ENCODE measurements at places on chromosomes 5 and 9.

DNA sequence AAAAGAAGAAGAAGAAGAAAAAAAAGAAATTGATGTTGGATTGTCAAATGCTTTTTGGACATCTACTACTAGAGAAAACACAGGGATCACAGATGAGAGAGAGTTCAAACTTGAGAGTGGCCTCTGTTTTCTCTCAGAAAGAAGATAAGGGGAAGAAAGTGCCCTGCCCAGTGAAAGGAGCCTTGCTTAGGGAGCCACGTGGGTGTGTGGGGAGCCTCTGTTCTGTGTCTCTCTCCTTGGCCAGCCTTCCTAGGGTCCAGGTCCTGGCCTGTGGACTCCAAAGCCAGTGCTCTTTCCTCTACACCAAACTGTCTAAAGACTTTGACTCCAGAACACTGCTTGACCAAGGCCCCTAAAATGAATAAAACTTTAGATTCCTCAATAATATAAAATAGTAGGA is 22.0 kb upstream of the COL15A1 start:
- no peak for DNase-seq

DNA sequence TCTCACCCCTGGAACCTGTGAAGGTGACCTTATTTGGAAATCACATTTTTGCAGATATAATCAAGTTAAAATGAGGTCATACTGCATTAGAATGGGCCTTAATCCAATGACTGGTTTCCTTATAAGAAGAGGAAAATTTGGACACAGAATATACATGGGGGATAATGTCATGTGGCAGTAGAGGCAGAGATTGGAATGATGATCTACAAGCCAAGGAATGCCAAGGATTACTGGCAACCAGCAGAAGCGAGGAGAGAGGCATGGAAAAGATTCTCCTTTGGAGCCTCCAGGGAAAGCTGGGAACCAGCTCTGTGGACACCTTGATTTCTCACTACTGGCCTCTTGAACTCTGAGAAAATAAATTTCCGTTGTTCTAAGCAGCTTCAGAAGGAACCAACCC is 20.2 kb upstream of the CEP78 start:
- no peak for DNase-seq

DNA sequence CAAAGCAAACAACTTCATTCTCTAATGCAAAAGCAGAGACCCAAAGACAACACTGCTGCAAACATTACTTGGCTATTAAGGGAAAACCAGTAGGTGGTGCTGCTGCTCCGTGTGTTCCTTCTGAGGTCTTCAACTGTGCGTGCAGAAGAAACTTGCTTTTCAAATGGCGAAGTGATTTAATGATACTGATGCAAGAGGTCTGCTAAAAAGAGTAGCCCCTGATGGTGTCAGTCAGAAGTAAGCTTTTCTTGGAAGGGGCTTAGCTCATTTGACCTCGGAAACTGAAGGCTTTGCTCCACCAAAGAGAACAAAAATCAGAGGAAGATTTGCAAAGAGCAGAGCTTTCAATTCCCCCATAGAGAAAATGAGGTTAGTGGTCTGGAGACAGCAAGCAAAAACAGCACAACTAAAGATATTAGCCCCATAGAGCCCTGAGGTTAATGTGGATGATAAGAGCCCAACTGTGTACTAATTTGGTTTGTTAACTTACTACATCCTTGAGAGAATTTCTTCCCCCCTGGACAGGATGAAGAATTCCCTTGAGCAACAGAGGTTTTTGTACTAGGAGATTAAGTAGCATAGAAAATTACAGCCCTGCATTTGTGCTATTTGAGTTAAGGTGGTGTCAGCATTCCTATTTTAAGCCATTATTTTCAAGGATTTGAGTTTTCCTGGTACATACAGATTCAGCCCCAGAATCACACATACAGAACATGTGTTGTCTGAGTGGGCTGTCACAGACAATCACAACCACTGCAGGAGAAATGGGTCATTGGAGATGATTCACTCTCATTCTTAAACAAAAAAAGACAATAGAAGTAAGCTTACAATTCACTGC is 153.2 kb upstream of the C9orf72 start:
- no peak for DNase-seq

DNA sequence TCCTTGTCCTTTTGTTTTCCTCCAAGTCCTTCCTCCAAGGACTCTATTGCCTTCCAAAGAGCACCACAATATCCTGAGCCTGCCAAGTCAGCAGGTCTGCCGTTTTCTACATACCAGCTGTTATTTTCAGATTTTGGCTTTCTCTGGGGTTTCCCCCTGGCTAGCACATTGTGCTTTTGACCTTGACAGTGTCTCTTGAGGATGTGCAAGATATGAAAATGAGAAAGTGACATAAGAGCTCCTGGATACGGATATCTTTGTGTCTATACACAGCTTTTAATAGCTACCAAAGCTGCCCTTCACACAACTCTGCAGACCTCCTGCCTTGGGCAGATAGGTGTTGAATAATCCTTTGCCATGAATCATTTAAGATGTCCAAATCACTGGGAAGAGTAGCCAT is 67.0 kb downstream of the HAPLN1 start:
- DNase-seq = no peak

GRCh38 chr5:150097152-150097551 is 10.8 kb upstream of the CSF1R start:
- DNase-seq = no peak

DNA sequence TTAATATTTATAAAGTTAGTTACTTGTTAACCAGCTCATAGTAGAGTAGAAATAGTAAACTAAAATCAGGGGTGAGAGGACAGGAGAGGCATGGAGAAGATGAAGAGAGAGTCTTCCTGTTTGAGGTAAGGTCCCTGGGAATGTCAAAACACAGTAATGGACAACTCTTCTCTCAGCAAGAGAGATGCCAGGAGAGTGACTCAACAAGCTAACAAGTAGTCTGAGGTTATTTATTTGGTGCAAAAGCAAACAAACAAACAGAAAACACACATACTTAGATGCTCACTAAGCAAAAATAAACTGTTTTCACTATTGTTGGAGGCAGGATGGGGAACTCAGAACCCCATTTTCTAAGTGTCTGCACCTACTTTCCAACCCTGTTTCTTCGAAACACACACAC is 333.2 kb upstream of the RFX3 start:
- peak; percentile 22 for DNase-seq

- DNase-seq = no peak
These were observed 190.0 kb downstream of the TRIM32 start for GRCh38 chr9:116877072-116877471.

- DNase-seq = peak; percentile 15
These were observed 225.0 kb downstream of the VPS13A start for GRCh38 chr9:77402286-77402685.

- no peak for DNase-seq
These were observed 67.4 kb upstream of the TBC1D9B start for GRCh38 chr5:179974946-179975712.

DNA sequence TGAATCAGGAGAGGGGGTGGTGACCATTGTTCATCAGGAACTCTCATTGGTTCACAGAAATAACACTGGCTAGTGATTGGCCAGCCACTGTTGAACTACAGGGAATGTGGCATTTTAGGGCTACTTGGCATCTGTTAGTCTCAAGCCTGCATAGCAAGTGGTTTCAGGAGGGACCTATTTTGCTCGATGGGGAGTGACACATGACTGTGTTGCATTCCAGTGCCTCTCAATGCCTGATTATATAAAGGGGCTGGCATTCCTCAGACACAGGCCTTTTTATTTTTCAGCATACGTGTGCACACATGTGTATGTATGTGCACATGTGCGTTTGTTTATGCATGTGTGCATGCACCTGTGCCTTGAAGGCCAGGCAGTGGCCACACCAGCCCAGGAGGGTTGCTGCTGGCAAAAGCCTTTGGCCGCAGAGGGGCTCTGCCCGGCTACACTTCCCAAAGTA is 23.2 kb downstream of the FGD3 start:
- DNase-seq = no peak
